ENCODE measurements at places on chromosomes 1 and 21.

DNA sequence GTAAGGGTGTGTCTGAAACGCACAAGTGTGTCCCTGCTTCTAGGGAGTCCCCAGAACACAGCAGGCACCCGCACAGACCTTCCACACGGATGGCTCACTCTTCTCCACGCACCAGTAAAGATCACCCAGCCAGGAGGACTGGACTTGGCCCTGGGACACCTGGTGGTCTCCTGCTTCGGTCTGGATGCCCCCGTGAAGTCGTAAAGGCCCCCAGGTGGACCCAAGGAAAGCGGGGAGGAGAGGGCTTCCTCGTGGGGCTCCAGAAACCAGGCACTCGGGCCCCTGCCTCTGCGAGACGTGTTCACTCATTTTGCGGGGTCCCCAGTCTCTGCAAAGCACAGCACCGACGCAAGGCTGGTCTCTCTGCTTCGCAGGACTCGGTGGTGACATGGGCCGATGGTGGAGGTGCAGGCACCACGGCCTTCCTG is 20.2 kb upstream of the COL6A2 start:
- DNase-seq, result no peak

DNA sequence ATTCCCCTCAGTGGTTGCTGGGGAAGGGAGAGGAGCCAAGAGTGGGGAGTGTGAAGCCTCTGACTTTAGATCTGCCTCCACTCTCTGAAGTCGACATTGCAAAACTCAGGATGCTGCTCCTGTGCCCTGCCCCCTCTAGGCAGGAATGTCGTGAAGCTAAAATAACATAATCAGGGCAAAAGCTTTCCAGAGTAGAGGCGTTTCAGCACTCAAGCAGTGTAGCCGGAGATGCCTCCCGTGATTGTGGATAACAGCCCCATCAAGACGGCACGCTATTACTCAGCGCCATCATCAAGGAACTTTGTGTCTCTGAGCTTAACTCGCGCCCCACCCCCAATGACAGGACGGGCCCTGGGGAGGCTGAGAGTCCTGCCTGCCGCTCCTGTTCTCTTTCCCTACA is 60.0 kb downstream of the FBXO2 start:
- no peak for DNase-seq

- no peak for DNase-seq
Observed at GRCh38 chr1:240888039-240888786, 276.3 kb upstream of the GREM2 start.

- DNase-seq, result no peak
Observed at GRCh38 chr1:204714861-204715511, 29.4 kb upstream of the LRRN2 start.

GRCh38 chr1:21292503-21292983 is 2.3 kb upstream of the ECE1 start:
- no peak for DNase-seq

DNA sequence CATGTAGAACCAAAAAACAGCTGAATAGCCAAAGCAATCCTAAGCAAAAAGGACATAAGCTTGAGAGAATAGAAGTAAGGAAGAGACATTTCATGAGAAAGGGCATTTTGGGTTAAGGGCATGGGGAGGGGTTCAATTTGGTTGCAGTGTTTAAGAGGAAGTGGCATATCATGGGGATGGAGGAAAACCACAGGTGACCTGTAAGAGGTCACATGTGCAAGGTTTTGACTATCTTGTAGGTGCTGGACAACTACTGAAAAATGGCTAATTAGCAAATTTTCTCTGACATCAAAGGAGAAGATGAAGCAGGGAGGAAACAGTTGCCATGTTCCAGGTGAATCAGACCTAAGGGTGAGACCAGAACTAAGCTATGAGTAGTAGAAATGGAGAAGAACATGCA is 31.3 kb upstream of the ROR1 start:
- no peak for DNase-seq

GRCh38 chr1:150387200-150387599 is 23.3 kb downstream of the RPRD2 start:
- no peak for DNase-seq

DNA sequence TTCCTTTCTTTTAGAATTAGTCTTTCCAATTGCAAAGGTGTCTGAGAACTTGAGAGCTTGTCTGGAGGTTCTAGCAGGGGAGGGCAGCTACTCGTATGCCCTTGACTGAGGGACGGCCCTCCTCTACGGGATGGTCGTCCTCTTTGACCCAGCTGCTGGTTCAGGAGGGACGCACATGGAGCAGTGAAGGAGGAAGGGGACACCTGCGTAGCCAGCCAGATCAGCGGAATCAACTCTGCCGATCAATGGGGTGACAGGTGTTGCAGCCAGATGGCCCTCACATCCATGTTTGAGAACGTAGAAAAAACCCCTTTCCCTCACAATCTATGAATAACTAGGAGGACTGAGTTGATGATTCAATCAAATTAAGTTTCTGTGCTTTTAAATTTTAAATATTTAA is 15.7 kb upstream of the A3GALT2 start:
- no peak for DNase-seq

DNA sequence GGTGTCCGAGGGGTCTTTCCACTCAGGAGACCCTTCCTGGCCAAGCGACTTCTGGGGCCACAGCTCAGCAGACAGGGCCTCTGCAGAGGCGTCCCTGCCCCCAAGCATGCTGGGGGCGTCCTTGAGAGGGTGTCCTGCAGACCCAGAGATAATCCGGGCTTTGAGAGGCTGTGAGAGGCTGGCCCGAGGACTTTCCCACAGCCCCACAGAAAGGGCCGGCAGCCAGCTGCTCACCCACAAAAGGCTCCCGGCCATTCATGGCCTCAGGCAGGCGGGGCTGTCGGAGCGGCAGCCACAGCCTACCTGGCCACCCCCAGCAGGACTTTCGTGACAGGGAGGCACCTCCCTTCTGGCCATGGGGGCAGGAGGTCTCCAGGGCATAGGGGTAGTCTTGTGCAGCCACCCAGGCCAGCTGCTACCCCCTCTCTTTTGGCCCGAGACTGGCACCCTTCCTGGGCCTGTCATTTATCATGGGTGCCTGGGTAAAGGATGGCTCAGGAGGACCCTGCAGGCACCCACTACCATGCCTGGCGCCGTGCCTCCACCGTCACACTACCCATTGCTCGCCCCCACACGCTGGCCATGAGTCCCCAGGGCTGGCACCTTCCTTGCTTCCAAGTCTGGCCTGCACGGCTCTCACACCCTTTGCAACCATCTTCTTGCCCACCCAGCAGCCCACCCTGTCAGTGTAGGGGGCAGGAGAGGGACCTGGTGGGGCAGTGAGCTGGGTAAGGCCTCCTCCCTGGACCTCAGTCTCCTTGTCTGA is 11.1 kb upstream of the TNFRSF14 start:
- DNase-seq, result no peak

DNA sequence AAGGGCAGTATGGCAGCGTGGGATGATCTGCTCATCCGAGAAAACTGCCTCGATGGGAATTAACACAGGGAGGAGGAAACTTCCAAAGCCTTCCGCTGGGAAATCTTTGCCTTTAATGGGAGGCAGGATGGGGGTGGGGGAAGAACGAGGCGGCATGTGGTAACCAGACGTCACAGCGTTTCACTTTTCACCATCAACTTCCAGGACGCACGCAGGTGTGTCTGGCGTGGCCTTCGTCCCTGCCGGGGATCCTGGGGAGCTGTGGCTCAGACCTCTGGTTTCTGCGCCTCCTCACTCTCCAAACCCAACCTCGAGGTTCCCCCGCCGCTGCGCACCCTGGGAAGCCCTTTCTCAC is 282 bp downstream of the RSPH1 start:
- no peak for DNase-seq

DNA sequence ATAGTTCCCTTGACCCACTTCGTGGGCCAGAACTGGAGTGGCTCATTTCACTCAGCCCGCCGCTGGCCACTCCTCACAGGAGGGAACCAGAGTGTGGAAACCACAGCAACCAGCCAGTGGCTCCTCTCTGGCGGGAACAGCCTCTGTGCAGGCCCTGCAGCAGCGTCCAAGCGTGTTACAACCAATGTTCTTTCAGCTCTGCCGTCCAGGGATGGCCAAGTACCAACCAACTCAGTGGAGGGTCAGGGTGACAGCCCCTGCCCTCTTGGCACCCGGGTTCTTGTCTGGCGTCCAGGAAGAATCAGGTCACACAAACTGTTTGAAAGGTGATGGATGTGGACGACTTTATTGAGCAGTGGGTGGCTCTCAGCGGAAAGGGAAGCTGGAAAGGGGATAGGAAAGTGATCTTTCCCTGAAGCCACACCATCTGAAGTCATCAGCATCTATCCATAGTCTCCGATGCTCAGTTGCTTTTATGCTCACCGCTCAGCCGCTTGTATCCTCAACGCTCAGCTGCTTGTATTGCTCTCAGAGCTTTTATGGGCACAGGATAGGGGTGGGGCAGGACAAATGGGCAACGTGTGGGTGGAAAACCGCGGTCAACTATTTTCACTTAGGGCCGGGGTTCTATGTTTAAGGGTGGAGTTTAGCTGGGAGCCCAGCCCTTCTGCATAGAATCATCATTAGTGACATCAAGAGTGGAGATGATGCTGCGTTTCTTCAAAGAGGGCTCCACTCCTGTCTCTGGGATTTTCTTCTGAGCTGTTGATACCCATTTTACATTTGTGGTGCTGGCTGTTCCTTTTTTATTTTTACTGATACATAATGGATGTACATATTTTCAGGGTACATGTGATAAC is 250.2 kb downstream of the RRAGC start:
- DNase-seq, result no peak

DNA sequence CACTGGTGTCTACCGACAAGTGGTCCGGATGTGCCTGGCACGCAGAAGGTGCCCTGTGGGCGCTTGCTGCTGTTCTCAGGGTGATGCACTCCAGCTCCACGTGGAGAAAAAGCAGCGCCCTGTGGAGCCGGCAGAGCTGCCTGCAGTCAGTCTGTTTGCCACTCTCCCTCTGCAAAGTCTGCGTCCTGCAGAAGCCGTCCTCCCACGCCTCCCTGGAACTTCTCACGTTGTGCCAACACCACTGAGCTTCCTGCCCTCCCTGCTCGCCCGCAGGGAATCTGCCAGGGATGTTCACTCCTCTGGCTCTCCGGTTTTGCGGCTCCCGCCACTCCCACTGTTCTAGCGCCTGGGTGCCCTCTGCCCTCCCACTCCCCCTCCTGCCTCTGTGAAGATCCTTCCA is 19.8 kb upstream of the UBXN10 start:
- no peak for DNase-seq

DNA sequence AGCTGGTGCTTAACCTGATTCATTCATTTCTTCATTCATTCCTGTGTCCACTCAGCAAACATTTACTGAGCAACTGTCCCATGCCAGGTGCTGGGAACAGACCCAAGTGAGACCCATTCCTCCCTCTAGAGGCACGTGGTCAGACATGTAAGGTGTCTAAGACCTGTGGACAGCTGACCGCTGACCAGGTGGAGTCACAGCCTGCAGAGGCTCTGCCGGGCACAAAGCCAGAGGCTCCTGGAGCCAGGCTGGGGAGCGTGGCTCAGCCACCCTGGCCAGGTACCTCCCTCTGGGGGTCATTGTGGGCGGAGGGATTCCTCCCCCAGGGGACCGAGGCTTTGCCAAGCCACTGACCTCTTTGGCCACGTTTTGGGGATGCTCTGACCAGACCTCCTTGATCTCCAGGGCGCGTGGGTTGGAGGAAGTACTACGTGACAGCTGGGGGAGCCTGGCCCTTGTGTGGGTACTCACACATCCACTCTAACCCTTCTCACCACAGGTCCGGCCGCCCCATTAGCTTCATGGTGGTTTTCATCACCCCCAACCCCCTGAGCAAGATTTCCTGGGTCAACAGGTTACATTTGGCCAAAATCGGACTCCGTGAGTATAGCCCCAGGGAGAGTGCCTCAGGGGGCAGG is 100.3 kb downstream of the ARHGEF10L start:
- no peak for DNase-seq

GRCh38 chr1:22738069-22738435 is 27.4 kb downstream of the EPHB2 start:
- DNase-seq, result no peak

GRCh38 chr1:97904534-97904933 is 16.3 kb downstream of the DPYD start:
- no peak for DNase-seq

DNA sequence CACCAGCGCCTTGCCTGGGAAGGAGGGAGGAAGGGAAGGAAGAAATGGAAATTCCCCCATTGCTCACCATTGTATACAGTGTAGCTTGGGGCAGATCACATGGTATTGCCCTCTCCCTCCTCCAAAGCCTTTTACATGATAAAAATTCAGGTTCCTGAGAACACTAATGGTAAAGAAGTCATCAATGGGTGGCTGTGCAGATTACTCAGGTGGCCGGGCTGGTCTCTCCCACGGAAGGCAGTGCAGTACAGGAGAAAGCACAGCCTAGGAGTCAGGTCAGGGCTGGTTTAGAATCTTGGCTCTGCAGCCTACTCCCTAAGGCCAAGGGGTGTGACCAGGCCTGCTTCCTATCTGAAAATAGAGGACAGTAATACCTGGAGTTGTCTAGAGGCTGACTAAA is 107.9 kb downstream of the SUSD4 start:
- no peak for DNase-seq

DNA sequence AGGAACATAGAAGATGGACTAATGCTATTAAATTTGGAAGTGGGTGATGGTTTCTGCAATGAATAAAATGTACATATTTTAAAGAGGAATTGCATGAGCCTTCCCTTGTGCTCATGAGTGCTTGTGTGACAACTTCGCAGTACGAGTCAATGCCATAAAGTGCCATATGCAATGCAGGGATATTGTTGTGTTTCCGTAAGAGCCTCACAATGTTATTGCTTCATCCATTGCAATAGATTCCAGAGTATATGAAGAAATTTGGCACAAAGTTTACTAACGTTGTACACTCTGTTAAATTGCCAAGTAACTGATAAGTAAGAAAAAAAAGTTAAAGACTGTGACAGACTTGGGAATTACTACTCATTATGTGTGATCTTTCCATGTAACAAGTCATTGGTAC is 22.3 kb downstream of the BTG3 start:
- no peak for DNase-seq

DNA sequence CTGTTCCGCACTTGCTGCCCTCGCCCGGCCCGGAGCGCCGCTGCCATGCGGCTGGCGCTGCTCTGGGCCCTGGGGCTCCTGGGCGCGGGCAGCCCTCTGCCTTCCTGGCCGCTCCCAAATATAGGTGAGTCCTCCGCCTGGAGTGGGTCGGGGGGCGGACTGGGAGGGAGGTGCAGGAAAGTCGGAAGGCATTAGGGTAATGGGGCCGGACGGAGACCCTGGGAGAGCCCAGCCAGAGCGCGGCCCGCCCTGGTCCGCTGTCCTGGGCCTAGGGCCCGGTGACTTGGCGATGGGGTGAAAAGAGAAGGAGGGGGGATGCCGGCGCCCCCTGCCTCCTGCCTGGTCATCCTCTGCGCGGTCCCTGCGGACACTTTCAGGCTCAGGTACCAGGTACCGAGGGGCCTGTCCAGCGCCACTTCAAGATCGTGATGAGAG is 243 bp downstream of the ADAM15 start:
- DNase-seq, result no peak

GRCh38 chr1:59015708-59016107 is 231.9 kb upstream of the JUN start:
- no peak for DNase-seq

GRCh38 chr1:202015662-202015937 is 5.2 kb downstream of the ELF3 start:
- no peak for DNase-seq

- no peak for DNase-seq
Observed at GRCh38 chr1:21617126-21617738, 51.9 kb downstream of the RAP1GAP start.
